ENCODE measurements at places on chromosomes 6 and 20. TPM values are rescaled to one million over a fixed set of nuclear protein-coding genes. Genes with fewer than 3 reads are reported as not detected.

Gene SSTR4
- total RNA-seq = not detected

Gene GDAP1L1
- total RNA-seq = not detected

Gene ATP9A
- 0.47 TPM for total RNA-seq

Gene ADGB
- total RNA-seq = not detected

Gene ZKSCAN8
- total RNA-seq = 40.8 TPM

Gene CRISP3
- total RNA-seq = not detected

Gene DEFB124
- not detected for total RNA-seq

Gene NT5E
- 3.3 TPM for total RNA-seq

Gene EPPIN
- total RNA-seq = not detected

Gene GPLD1
- total RNA-seq = 1.4 TPM

Gene LST1
- 20.3 TPM for total RNA-seq

Gene PPP1R14C
- total RNA-seq = not detected

Gene NCOA5
- total RNA-seq = 47.2 TPM

Gene RGS17
- not detected for total RNA-seq

Gene ASIP
- total RNA-seq = not detected

DNA sequence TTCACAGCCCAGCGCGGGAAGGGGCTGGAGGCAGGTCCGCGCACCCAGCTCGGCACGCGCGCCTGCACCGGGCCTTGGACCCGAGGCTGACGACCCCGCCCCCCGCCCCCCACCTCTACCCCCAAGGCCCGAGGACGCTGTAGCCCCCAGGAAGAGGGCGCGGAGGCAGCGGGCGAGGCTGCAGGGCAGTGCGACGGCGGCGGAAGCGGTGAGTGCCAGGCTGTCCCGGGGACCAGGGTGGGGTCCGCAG lies 1.2 kb downstream of the LIME1 start:
- DNase-seq = no peak

- DNase-seq = no peak
These were observed 34.8 kb downstream of the FAM110A start for GRCh38 chr20:868279-868678.

- no peak for DNase-seq
These were observed 16.8 kb downstream of the COX4I2 start for GRCh38 chr20:31654534-31654933.

DNA sequence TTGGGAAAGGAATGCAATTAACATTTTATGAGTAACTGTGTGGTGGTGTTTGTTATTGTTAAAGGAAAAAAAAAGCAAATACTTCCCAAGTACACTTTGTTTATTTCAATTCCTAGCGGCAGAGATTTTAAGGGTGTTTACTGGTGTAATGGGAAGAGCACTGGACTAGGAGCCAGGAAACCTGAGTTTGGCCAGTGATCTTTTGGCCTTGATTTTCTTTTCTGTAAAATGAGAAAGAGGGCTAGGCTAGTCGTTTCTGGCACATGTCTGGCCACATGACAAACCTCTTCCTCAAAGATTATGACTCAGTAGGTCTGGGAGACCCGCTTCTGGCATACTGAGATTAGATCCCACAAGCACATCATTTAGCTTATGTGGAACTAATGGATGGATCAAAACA lies 428.1 kb upstream of the NOX3 start:
- no peak for DNase-seq

- DNase-seq = no peak
These were observed 41.0 kb downstream of the GNAS start for GRCh38 chr20:58893355-58894120.

- DNase-seq = peak; percentile 34
These were observed 6.0 kb upstream of the LATS1 start for GRCh38 chr6:149723771-149724417.

- no peak for DNase-seq
These were observed 158.6 kb downstream of the RPS12 start for GRCh38 chr6:132972971-132973370.

DNA sequence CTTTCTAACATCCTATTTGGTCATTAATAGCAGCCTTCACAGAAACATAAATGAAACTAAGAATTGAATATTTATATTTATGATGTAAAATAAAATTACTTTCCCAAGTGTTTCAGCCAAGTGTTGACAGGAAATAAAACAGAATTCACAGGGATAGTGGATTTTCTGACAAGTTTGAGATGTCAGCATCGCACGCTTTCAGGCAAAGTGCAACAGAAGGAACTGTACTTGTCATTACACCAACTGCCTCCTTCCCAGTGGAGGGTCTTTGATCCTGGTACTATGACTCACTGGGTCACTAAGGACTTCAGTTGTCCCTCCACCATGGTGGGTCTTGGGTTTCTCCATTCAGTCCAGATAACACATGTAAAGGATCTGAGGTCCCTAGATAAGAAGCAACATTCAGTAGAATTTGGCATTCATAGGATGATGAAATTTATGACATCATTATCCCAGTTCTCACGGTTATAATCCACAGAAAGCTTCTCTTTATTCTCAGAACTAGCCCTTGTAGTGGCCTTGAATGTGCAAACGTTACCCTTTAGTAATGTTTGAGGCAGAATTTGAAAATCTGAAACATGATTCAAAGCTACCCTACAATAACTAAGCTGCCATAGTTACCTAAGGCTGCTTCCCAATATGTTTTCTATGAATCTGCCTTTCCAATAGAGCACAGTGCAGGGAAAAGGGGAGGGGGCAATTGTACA lies 3.8 kb upstream of the TNFAIP3 start:
- no peak for DNase-seq

DNA sequence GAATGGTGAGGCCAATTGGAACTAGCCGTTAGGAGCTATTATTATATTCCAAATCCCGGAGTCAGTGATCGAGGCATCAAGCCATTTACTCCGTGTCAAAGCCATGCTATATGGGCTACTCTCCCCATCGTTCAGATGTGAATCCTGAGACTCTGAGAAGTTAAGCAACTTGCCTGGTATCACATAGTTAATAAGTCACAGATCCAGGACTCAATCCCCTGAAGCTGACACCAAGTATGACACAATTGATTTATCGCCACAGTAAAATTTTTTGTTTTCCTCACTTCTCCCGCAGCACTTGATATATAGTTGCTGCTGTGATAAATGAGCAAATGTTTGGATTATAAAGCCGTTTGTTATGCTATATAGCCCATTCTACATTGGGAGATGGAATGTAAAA lies 50.8 kb upstream of the TSHZ2 start:
- DNase-seq = no peak

GRCh38 chr6:138540468-138540867 lies 41.2 kb upstream of the NHSL1 start:
- no peak for DNase-seq

- DNase-seq = no peak
These were observed 39.2 kb downstream of the MUC22 start for GRCh38 chr6:31049518-31049917.

GRCh38 chr20:53176134-53176533 lies 204.0 kb downstream of the TSHZ2 start:
- DNase-seq = no peak

DNA sequence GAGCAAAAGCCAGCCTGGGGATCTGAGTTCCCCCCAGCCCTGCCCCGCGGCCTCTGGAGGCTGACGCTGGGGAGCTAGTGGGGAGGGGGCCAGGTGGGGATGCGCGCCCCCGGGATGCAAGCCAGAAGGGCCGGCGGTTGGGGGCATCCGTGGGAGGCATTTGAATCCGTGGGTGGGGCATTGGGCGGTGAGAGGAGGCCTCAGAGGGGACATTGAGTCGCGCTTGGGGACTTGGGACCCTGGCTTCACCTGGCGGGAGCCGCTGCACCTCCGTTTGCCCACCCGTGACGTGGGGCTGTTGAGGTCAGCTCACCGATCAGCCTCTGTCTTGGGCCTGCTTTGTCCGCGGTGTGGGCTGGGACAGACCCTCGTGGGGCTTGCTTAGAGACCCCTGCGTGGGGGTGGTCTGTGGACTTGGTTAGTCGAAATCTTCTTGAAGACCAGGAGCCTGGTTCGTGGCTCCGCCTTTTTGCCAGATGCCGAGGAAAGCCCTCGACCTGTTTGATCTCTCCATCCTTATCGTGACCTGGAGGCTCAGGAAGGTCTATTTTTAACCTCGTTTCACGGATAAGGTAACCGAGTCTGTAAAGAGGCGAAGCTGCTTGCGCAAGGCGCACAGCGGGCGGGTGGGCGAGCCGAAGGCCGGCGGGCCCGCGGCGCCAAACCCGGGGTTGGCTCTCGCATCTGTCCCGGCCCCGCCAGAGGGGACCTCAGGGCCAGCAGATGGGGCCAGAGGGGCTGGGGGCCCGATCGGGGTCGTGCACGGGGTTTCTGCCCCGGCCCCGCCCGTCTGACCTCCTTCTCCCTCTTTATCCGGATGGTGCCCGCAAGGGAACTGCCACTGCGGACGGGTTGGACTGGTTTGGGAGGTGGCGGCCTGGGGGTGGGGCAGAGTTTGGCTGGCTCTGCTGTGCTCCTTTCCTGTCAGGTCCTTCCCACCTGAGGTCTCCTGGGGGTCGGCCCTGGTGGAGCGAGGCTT lies 8.3 kb downstream of the FAM110A start:
- DNase-seq = no peak

DNA sequence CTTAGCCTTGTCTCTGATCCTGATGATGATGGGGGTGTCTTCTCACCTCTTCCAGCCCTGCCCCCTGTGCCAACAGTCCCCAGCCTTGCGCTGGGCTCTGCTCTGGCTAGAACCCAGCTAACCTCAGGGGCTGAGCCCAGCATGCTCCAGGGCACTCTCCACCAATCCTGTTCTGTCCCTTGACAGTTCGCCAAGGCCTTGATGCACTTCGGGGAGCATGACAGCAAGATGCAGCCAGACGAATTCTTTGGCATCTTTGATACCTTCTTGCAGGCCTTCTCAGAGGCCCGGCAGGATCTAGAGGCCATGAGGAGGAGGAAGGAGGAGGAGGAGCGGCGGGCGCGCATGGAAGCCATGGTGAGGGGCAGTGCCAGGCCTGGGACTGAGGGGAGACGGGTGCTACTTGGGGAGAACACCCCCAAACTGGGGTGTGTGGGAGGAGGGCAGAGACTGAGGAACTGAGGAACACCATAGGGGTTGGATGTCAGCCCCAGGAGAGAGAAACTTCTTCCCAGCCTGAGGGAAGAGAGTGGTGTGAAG lies 33.1 kb downstream of the MOCS1 start:
- no peak for DNase-seq

GRCh38 chr6:132909742-132910141 lies 95.4 kb downstream of the RPS12 start:
- DNase-seq = no peak

- no peak for DNase-seq
These were observed 96.0 kb downstream of the INSM1 start for GRCh38 chr20:20463933-20464374.

GRCh38 chr6:4320860-4321259 lies 185.5 kb upstream of the ECI2 start:
- no peak for DNase-seq

DNA sequence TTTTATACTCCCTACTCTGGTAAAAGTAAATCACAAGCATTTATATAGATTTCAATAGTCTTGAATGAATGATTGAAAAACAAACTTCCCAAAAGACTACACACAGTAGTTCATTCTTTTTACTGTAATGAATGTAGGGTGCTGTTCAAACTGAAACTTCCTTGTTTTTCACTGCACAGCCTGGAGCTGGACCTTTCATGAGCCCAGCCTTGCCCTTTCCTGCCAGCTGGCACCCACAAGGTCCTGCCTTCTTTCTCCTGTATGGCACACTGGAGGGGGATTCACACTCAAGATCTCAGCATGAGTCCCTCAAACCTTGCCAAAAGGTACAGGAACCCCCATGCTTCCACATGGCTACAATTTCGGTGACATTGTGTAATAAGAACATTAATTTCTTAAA lies 50.9 kb downstream of the COL12A1 start:
- DNase-seq = no peak

GRCh38 chr20:43560974-43561373 lies 2.1 kb downstream of the SGK2 start:
- DNase-seq = no peak

GRCh38 chr6:2630359-2630758 lies 120.4 kb downstream of the MYLK4 start:
- no peak for DNase-seq

GRCh38 chr6:71236926-71237434 lies 51.6 kb upstream of the OGFRL1 start:
- no peak for DNase-seq

GRCh38 chr6:41922154-41922553 lies 855 bp downstream of the BYSL start:
- DNase-seq = no peak

DNA sequence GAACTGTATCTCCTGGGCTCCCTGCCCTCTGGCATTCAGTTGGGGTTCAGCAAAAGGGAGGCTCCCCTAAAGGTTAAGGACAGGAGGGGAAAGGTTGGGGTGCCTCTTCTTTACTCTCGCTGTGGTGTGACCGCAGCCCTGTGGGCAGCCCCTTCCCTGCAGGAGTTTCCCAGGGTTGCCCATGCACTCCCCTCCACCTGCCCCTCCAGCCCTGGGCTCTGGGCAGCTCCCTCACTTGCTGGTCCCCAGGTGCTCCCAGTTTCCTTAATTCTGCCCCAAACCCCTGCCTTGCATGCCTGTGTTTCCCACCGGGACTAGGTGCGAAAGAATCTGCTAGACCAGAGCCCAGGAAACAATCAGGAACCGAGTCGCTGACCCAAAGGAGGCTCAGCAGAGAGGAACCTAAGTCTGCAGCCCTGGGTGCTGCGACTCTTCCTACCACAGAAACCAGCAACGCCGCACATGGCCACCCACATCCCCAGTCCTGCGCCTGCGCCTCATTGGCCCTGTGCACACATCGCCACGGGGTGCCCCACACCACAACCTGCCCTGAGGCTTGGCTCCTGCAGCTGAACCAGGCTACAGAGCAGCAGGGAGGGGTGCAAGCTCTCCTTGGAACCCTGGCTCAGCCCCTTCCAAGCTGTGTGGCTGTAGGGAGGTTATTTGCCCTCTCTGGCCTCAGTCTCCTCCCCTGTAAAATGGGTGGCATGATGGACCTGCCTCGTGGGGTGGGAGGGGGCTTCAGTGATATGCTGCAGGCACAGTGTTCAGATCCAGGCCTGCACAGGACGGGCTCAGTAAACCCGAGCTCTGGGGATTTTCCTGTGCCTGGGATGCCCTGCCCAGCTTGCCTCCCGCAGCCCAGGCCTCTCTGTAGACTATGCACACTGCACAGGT lies 487.6 kb downstream of the PREX1 start:
- DNase-seq = no peak

- no peak for DNase-seq
These were observed 139.3 kb upstream of the COL21A1 start for GRCh38 chr6:56386717-56387116.

DNA sequence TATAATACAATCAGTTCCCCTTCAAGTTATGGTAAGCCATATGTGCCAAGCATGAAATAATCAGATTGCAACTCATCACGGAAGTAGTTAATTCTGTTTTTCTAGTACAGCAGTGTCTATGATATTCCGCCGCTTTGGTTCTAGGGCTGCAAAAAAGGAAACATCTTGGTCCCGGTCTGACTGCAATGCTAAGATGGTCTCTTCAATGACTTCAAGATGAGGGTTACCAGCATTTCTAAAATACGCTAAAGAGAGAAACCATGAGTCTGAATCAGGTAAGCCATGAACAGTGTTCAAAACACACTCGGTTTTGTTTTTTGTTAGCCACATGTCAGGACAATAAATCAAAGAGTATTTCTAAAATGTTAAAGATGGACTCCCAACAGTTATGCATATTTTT lies 3.2 kb upstream of the ANKRD60 start:
- DNase-seq = no peak
